ENCODE measurements at places on chromosomes 11 and 22. TPM values are rescaled to one million over a fixed set of nuclear protein-coding genes. Genes with fewer than 3 reads are reported as not detected.

The GRM5 gene
- polyA plus RNA-seq = not detected

- H3K27me3 ChIP-seq = peaks cover 16% of the 10 kb centered on the region
- DNase-seq = no peak
- H3K4me3 ChIP-seq = no peak overlapping the region
- H3K4me1 ChIP-seq = no peaks in the 10 kb centered on the region
Measured at GRCh38 chr11:72635309-72635915, 38.8 kb downstream of the PDE2A start.

DNA sequence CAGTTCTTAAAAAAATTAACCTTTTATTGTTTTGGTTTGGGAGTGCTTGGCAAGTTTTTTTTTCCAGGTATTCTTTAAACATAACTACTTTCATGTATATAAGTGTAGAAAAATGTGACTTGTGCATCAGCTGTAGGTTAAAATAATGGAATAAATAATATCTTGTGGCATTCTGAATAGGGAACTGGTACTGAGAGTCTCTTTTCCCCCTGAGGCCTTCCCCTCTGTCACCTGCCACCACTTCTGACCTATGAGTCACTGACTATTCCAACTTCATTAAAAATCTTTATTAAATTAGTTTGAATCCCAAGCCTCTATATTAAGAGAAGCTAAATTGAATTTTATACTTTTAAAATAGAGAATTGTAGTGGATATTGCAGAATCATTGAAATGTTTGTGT is 805.7 kb downstream of the METTL15 start:
- no peak overlapping the region for H3K4me3 ChIP-seq
- peaks cover 3% of the 10 kb centered on the region for H3K36me3 ChIP-seq
- no peaks in the 10 kb centered on the region for H3K4me1 ChIP-seq
- no peak for DNase-seq

The DYNC2H1 gene
- 0.93 TPM for polyA plus RNA-seq

The BEST1 gene
- polyA plus RNA-seq = 1.1 TPM
